ENCODE measurements at places on chromosomes 5 and 9.

- DNase-seq, result no peak
Observed at GRCh38 chr9:91116711-91117110, 245.0 kb downstream of the AUH start.

- no peak for DNase-seq
Observed at GRCh38 chr9:126112135-126112720, 214.4 kb upstream of the MVB12B start.

GRCh38 chr9:135422341-135422944, 57.1 kb upstream of the PPP1R26 start:
- DNase-seq, result no peak

DNA sequence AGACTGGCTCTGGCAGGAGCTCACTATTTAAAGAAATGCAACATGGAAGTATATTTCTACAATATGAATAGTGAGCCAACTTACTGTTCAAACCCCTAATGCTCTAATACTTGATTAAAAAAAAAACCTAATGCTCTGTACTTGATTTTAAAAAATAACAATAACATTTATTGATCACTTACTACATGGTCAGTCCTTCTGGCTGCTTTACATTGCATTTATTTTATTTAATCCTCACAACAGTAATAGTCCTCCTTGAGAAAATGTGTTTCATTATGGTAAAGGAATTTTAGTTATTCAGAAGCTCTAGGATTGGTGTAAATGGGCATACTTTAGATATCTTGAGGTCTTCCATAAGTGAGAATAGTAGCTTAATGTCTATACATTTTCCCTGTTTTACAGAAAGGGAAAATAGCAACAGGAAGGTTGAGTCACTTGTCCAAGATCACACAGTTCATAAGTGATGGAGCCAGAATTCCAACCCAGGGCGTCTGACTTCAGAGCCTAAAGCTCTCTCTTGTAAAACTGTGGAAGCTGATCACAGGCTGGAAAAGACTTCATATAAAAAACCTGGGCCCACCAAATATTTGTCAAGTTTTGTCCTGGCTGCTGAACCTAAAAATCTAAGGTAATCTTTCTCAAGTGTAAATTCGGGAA, 1.0 kb downstream of the STARD4 start:
- no peak for DNase-seq

GRCh38 chr5:7673658-7674057, 177.3 kb downstream of the CFAP90 start:
- DNase-seq, result no peak

DNA sequence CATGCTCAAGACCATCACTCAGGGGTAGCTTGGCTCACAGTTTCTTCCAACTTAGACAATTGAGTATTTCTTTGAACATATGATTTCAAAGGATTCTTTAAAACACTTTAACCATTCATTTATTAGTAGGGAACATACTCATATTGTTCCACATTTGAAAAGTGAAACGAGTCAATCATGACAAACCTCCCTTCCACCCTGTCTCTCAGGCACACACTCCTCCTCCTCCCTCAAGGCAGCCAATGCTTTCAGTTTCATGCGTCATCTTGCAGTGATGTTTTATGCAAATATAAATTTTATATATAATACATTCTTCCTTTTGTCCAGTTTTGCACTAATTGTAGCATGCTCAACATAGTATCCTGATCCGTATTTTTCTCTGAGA, 126.0 kb upstream of the BOD1 start:
- DNase-seq, result no peak

GRCh38 chr9:131187957-131188356, 62.6 kb downstream of the NUP214 start:
- DNase-seq, result no peak

GRCh38 chr9:127021664-127022363, 100.6 kb downstream of the ANGPTL2 start:
- DNase-seq, result no peak

GRCh38 chr9:133789778-133790177, 51.6 kb upstream of the SARDH start:
- DNase-seq, result no peak

- no peak for DNase-seq
Observed at GRCh38 chr9:76697554-76697953, 66.7 kb upstream of the PCA3 start.

- no peak for DNase-seq
Observed at GRCh38 chr5:78367318-78367991, 7.0 kb downstream of the SCAMP1 start.

DNA sequence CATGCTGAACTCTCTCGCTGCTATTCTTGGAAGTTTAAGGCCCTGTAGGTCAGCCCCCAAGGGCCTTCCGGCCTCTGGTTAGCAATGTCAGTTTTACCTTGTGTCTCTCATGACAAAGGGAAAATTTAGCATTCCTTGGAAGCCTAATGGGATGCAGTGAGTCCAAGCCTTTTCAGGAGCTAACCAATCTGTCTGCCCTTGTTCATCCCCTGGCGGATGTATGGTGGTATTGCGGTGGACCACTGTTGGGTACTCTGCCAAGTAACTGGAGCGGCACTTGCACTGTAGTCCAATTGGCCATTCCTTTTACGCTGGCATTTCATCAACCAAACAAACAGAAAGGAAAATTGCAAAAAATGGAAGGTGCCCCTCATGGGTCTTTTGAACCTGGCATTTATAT, 318.4 kb upstream of the NMUR2 start:
- DNase-seq, result no peak

- DNase-seq, result no peak
Observed at GRCh38 chr9:98778711-98779530, 17.4 kb downstream of the ANKS6 start.

DNA sequence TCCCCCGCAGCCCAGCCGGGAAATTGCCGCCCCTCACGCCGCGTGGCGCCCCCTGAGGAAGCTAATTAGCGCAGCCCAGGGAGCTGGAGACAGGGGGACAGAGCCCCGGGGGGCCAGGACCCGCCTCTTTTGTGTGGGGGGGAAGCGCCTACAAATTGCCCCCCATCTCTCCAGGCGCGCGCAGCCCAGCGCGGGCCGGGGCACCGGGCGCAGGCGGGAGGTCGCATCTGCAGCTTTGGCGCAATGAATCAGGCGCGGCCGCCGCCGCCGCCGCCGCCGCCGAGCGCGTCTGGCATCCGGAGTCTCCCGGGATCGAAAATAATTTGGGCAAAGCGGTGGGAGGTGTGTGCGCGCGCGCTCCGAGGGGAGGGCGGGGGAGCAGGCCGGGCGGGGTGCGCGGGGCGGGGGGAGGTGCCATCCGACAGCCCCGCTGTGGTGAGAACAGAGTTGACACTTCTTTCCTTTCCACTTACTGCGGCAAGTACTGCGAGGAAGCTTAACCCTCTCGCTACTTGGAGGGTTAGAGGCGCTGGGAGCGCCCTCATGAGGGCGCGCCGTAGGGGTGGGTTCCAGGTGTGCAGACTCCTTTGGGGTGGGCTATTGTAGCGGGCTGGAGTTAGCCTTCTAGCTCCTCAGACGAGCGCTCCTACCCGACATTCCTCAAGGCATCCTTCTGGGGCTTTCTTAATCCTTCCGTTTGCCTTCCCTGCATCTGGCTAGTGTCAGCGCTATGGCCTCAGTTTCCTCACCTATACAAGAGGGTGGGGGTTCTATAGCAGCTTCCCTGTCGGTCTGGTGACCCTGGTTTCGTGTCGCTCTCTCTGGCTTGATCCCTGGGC, 63.1 kb downstream of the CXXC5 start:
- DNase-seq, result no peak

- no peak for DNase-seq
Observed at GRCh38 chr9:116899337-116900006, 212.4 kb downstream of the TRIM32 start.

GRCh38 chr5:93311881-93312280, 269.1 kb downstream of the NR2F1-AS1 start:
- DNase-seq, result no peak

DNA sequence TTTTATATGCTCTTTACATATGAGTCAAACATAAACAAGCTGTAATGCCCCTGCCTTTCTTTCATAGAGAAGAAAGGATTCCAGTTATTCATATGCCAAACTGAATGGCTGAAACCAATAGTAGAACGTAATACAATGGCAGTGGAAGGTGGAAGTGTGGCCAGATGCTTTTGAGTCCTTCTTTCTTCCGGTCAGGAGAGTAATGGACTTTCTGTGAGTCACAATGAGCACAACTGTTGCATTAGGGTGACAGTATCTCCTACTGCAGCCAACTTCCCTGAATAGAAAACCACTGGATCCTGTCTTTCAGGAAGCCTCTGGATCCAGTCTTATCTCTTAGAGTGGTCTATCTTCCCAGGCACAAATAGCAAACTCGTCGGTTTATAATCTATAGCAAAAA, 855.2 kb downstream of the MAT2B start:
- no peak for DNase-seq

GRCh38 chr9:98911042-98911441, 32.7 kb upstream of the COL15A1 start:
- DNase-seq, result no peak

DNA sequence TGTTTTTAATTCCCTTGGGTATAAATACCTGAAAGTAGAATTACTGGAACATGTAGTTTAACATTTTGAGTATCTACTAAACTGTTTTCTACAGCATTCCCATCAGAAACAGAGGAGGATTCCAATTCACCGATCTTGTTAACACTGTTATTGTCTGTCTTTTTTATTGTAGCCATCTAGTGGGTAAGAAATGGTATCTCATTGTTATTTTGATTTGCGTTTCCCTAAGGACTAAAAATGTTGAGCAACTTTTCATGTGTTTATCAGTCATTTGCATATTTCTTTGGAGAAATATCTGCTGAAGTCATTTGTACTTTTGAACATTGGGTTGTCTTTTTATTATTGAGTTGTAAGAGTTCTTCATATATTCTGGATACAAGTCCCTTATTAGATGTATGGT, 135.2 kb upstream of the NFIL3 start:
- DNase-seq, result no peak
